ENCODE measurements at places on chromosomes 7 and 10.

- no peak for DNase-seq
These were observed 15.6 kb downstream of the SORCS1 start for GRCh38 chr10:107148906-107149305.

- DNase-seq = no peak
These were observed 626.6 kb downstream of the SORCS1 start for GRCh38 chr10:106537866-106538265.

GRCh38 chr7:79716329-79716728, 262.9 kb upstream of the MAGI2 start:
- DNase-seq = no peak

GRCh38 chr7:66303454-66304155, 98.5 kb downstream of the TPST1 start:
- DNase-seq = no peak

GRCh38 chr10:84160663-84161362, 12.8 kb upstream of the GPR15LG start:
- DNase-seq = no peak

DNA sequence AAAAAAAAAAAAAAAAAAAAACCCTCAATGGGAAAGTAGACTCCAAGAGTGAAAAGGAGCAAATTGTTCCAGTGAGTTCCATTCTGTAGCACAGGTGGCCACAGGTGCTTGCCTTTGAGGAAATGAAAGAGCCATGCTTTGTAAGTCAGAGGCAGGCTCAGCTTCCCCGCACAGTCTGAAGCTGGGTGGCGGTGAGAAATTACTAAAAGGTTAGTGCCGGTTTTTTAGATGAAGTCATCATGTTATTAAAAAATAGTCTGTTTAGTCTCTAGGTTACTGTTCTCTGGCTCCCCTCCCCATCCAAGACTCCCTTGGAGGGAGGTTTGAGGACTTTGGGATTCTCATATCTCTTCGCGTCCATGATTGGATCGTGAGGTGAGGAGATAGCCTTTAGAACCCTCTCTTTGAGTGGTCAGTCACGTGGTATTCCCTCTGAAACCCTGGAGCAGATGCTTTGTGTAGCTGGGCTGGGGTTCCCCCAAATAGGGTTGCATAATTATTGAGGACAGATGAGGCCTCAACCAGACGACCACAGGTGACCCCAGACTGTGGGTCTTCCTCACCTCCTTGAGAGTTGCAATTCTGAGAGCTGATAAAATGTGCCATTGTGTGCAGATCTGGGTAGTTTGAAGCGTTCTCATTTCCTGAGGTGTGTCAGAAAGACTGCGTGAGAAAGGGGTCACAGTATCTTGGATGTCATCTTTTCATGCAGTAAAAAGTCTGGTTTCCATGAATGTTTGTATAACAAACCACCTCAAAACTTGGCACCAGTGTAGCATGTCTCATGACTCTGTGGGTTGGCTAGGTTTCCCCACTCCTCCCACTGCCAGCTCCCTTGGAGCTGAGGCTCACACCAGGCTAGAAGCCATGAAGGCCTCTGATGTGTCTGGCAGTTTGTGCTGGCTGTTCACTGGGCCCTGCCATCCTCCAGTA, 27.1 kb downstream of the OGDH start:
- no peak for DNase-seq

- peak; percentile 42 for DNase-seq
These were observed 58.4 kb downstream of the DNAJC12 start for GRCh38 chr10:67779465-67780203.

- DNase-seq = no peak
These were observed 113.2 kb downstream of the MICALL2 start for GRCh38 chr7:1345796-1346755.

DNA sequence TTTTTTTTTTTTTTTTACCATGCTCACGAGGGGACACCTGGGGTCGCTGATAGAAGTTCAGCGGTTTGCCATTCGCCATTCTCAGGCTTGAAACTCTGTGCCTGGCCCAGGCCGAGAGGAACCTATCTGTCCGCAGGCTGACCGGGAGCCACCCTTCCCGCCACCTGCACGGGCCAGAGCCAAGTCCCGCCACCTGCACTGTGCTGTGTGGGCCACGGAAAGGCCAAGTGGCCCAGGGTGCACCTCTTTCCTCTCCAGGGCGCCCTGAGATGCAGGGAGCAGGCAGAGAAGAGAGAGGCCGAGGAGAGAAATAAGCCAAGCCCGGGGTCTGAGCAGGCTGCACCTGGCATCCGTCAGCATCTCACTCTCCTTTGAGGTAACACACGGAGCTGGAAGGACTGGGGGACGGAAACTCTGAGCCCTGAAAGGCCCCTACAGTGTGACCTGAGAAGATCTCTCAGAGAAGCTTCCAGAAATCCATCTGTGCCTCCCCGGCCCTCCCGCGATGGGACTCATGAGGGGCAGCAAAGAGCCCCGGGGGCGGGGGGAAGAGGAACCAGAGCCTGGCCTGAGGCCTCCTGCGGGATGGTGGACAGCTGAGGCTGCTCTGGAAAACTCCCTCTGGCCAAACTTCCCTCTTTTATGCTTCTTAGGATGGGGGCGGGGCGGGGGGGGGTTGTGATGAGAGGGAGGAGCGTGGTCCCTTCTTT, 46.6 kb downstream of the PRKAG2 start:
- no peak for DNase-seq

- DNase-seq = no peak
These were observed 16.1 kb downstream of the COL28A1 start for GRCh38 chr7:7519528-7519927.

DNA sequence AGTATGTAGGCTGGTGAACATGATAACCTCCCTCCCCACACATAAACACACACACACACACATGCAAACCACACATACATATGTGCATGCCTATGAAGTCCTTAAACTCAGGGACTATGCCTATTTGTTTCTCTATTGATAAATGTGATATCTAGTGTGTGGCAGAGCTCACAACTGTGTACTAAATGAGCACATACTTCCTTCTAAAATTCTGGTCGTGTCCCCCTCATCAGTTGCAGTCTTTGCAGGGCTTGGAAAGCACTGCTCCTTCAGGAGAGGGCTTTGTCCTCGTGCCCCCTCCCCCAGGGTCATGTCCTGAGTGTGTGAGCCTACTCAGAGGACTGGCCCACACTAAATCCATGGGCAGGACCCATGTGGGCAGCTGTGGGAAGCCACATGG, 94.0 kb downstream of the SFMBT2 start:
- no peak for DNase-seq

DNA sequence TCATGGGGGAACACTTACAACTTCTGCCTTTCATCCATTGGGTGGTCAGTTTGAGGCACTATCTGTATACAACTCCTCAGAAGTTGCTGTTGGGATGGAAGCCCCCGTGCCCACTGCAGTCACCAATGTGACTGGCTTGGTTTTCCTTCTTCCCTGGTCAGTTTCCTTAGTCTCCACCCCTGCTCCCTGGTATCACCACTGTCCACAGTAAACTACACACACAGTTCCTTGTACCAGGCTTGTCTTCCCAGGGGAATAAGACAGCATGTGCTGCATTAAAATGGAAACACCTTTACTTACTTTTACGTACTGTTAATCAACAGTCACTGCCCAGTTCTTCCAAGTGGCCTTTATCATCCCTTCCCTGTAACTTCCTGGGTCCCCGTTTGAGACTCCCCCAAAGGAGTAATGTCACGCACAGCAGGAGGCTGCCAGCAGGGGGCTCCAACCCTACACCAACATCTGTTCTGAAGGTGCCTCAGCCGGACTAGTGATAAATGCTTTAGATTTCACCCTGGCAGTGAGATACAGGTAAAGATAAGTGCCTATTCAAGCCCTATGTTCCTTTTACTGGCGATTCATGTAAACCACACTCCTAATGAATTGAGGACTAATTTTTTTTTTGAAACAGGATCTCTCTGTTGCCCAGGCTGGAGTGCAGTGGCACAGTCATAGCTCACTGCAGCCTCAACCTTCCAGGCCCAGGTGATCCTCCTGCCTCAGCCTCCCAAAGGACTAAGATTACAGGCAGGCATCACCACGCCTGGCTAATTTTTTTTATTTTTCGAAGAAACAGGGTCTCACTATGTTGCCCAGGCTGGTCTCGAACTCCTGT, 45.3 kb upstream of the PIK3AP1 start:
- peak; percentile 61 for DNase-seq

DNA sequence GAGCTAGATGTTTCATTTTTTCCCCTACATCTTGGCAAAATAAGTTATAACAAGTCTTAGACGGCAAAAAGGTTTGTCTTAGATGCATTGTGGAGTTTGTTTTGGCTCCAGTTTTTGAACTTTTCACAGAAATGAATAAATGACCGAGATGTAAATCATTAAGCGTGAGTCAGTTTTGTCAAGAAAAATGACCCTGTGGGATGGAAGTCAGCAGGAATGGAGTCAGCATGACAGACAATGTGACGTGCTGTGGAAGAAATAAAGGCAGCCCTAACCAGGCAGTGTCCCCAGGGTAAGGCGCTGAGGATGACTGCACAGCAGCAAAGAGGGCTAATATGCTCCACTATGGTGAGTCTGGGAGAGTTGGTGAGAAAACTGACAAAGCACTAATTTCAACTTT, 163.2 kb downstream of the NOC3L start:
- no peak for DNase-seq

DNA sequence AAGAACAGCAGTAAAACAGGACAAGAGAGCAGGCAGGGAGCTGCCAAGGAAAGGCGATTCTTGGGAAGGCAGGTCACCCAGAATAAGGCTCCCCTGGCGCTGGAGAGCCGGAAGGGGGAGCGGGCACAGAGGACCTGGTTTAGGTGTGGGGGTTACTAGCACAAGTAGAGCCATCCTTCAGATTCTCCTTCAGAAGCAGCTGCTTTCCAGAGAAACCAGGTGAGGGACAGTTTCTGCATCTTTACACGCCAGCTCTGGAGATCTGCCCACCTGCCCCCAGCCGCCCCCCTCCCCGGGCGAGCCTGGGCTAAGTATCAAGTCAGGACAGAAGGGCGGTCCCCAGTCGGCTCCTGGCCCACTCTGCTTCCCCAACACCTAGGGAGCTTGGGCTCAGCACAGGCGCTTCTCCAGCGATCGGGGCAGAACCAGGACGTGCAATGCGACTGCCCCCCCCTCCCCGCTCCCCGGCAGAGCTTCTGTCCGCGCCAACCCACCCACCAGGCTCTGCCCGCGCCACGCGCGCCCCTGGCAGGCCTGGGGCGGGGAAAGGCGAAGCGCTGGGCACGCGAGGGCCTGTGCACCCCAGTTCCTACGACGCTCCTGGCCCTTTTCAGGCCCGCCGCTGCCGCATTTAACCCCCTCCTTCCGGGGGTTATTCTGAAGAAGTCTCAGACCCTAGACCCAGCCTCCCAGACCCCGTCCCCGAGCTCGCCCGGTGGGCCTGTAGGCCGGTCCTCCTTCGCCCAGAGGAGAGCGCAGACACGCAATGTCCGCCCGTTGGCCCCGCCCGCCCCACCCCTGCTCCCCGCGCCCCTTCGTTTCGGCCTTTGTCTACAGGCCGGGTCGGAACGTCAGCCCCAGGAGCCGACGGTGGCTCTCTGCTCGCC, 4.4 kb upstream of the EN2 start:
- DNase-seq = no peak

DNA sequence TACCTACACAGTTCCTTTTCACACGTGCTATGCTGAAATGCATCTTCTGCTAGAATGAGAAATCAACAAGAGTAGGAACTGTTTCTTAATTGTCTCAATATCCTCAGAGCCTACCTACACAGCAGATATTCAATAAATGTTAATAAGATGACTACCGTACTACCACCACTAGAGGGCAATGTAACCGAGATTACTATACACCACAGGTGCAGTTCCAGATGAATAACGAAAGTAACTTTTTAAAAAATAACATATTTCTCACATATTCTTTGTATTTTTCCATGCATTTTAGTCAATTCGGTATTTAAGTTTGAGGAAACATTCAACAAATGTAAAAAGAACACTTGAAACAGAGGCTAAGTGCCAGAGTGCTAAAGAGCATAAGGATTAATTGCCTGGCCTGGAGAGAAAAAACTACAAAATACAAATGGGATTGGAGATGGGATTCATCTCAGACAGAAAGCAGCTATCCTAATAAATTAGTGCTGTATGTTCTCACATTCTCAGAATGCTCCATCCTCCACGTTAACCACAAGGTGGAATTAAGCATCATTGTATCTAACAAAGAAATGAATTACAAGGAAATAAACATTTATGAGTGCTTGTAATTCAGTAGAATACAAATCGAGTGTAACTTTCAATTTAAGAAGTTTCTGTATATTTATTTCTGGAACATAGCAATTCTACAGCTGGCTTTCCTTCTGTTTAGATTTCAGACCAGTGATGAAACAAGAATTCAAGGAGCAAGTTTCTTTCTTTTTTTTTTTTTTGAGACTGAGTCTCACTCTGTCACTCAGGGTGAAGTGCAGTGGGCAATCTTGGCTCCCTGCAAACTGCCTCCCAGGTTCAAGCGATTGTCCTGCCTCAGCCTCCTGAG, 20.3 kb upstream of the HECTD2 start:
- DNase-seq = no peak

- DNase-seq = no peak
These were observed at the start of gene GPR37 for GRCh38 chr7:124765401-124766352. GPR37 (minus strand) TSS chr7:124765792; CDS start chr7:124764976, 816 bp downstream.

DNA sequence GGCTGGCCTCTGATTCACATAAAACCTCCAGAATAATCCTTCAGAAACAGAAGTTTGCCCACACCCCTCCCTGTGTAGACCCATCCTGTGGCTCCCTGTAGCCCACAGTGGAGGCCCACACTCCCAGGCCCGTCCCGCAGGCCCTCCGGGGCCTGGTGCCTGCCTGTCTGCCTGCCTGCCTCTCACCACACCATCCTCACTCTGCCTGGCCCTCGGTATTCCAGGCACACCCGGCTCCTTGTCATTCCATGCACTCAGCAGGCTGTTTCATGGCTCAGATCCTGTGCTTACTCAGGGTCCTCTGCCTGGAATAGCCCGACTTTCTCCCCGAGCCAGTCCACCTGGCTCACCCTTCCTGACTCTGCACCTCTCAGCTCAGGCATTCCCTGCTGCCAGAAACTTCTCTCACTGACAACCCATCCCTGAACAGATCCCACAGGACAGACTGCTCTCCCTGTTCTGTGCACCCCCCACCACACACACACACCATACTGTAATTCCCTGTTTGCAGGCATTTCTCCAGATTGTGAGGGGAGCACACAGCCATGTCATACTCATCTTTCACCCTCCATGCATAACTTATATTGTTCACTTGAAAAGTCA, 498.0 kb upstream of the ZMIZ1 start:
- no peak for DNase-seq

DNA sequence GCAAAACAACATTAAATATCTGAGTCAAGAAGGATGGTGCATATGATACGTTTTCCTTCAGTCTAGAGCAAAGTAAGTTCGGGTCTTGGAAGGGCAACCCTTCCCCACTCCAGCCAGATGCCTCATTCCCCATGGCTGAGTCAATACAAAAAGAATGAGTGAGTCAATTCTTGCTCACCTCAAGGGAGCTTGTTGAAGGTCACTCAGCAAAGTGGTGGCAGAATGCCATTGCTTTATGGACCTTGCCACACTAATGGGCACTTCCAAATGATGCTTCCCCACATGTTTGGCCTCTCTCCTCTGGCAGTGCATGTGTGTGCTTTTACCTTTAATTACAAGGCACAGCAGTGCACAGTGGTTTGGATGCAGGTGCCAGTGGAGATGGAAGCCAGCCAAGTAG, 296.5 kb downstream of the SORCS3 start:
- DNase-seq = no peak

DNA sequence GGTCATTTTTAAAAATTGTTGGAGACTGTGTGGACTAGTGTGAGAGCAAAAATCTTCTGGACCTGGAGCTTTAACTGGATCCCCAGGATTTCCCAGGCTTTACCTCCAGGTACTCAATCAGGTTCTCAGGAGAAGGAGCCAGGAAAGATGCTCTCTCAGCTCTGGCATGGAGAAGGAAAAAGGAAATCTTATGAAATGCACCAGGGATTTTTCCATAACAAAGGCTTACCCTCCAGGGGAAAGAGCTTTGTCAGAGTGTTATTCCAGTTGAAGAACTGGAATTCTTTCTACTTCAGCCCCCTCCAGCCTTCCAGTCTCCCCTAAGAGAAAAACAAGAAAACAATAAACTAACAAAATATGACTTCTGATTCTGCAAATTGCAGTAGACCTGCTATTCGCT, 436.7 kb upstream of the ANKRD30A start:
- no peak for DNase-seq

All from stimulated activated CD8-positive, alpha-beta memory T cell treated with anti-CD3 and anti-CD28 coated beads, Interleukin-4, amount 100 ng/mL, for 1 hour (primary cell).